Left lung (tissue), 14 donors: ENCODE measurements at places on chromosomes 4 and X. TPM values are rescaled to one million over a fixed set of nuclear protein-coding genes. Genes with fewer than 3 reads are reported as not detected.

DNA sequence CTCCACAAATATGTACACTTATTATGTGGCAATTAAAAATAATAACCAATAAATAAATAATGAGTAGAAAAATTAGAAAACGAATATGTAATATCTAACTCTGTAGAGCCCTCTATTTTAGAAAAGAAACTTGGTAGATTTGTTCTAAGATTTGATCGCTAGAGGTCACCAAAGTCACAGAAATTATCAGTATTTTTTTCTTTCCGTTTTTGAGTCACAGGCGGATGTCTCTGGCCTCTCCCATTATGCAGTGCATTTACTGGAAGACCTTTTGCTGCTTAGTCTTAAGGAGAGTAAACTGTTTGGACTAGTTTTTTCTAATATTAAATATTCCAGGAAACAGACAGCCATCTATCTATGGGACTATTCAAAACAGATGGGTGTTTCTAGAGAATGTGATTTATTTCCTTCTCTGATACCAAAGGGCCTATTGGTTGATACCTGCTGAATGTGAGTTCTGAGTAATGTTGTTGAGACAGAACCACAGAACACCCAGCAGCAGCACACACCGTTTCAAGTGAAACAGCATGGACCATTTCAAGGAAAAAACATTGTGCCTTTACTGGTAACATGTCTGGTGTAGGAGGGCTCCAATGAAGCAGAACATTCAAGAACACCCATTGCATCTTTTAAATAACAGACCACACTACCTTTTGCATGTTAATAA is 34.0 kb upstream of the GYPA start:
- no peak for DNase-seq

DNA sequence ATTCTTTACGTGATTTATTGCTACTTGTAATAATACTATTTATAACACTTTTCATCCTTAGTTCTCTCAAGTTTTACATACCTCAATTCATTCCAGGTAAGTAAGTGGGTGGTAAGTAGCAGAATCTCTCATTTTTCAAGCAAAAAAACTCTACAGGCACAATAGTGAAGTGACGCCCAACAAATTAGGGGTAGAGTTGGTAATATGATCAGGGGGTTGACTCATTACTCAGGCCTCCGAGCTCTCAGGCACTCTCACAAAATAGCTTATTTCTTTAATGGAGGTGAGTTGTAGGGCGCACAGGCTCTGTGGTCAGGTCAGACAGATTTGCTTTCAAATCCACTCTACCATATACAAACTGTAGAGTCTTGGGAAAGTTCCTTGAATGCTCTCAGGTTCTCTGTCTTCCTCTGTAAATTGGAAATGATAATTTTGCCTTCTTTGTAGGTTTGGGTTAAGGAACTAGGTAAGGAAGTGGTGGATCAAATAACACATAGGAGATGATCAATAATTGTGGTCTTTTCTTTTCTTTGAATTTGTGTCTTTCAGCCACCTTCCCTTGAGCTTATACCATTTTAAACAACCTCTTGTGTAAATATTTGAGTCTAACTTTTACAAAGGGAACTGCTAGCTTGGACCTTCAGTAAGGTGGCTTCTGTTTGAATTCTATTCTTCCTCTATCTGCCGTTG is 134.9 kb upstream of the LEF1 start:
- DNase-seq: no peak

DNA sequence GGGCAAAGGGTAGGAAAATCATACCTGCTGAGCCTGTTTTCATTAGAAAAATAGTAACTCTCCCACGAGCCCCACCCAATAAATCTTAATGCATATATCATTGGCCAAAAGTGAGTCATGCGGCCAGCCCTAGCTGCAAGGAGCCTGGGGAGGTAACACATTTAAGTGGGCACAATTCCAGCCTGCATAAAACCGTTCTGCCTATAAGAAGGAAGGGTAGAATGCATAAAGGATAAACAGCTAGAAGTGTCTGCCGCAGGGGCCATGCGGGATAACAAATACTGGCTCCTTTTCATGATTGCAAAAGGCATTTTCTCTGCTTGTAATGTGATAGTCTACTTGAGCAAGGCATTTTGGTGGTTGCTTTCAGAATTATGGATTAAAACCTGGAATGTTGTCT is 37.1 kb downstream of the EFHC2 start:
- no peak for DNase-seq

GRCh38 chrX:153786669-153787068 is 5.8 kb downstream of the SRPK3 start:
- DNase-seq: no peak

GRCh38 chr4:89364541-89364940 is 56.9 kb upstream of the GPRIN3 start:
- no peak for DNase-seq

The AKAP14 gene
- polyA plus RNA-seq: 3.2 TPM

The CPLX1 gene
- 0.98 TPM for polyA plus RNA-seq

DNA sequence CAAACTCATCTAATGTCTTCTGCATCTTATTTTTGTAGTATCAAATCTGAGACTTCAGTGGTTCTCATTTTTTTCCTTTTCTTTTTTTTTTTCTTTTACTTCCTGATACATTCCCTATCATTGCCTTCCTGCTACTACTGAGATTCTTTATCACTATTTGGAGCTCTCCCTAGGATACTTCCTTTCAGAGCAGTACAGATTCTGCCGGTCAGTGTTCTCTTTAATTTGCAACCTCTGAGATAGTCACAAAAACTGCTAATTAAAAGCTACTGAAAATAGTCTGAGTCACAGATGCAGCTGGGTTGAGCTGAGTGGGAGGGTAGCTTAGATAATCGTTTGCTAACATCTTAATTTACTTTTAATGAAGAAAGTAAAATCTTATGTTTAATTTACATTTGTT is 1279.7 kb downstream of the ARAP2 start:
- DNase-seq: no peak
